ENCODE measurements at places on chromosomes 5 and 9.

GRCh38 chr5:14171621-14172020 is 28.5 kb downstream of the TRIO start:
- no peak for DNase-seq

DNA sequence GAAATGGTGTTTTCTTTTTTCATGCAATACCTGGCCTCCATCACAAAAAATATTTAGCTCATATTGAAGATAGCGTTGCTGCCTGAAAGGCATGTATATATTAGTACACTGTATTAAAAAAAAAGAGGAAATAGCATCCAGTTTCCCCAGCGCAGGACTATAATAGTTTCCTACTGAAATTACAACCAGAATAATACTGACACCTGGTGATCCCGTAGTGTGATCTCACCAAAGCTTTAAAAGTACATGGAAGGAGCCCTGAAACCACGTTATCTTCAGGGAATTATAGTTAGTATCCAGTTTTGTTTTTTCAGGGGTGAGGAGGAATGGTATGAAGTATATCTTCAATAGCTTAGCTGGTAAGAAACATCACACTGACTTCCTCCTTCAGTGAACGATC is 264.9 kb downstream of the CD180 start:
- no peak for DNase-seq

DNA sequence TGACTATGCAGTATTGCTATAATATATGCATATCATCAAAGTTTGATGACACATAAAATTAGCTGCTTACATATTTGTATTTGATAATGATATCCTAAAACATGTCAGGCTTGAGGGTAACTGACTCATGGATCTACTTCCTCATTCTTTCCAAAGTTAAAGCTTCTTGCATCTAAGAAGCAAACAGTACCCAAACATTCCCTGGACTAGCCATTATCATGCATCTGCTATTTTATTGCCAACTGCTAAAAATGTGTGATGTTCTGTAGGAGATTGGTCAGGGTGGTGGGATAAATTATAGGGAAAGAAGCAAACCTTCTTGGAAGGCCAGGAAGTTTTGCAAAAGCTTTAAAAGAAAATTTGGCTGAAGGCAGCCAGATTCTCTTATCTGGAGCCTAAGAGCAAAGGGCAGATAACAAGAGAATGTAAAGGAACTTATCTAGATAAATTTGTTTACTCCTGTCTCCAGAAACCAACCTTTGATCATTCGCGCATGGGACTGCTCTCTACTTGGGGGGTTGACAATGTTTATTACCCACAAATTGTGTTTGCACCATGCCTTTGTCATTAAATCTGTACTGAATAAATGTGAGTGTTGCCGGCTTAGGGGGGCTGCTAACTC is 604.1 kb upstream of the TLE4 start:
- no peak for DNase-seq

- DNase-seq, result no peak
Measured at GRCh38 chr9:23342291-23342690, 483.7 kb downstream of the ELAVL2 start.

DNA sequence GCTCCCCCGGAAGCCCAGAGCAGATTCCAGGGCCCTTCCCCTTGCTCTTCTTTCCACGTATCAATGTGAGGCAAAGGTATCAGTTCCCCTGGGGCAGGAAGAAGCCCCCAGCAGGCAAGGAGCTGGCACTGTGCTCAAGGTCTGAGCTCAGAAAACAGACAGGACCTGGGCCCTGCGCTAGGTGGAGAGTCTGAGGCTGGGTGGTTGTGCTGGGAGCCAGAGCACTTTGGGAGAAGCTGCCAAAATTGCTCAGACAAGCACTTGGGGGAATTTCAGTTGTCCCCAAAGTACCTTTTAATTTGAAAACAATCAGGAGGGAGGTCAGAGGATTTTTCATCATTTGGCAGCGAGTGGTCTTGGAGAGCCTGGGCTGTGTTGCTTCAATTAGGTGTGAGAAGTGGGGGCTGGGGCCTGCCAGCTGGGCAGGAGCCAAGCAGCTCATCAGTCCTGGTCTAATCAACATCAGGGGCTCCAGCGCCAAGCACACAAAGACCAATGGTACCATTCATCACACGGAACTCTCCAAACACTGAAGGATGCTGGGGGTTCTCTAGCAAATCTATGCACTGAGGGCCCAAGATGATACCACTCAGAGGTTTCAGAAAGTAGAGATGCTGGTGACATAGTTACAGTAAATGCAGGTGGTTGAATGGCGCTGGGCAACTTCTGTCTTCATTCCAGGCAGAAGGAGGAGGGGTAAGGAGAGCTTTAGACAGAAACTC is 176.5 kb downstream of the SNX18 start:
- DNase-seq, result no peak

- no peak for DNase-seq
Measured at GRCh38 chr9:38394416-38394815, 1.9 kb downstream of the ALDH1B1 start.

DNA sequence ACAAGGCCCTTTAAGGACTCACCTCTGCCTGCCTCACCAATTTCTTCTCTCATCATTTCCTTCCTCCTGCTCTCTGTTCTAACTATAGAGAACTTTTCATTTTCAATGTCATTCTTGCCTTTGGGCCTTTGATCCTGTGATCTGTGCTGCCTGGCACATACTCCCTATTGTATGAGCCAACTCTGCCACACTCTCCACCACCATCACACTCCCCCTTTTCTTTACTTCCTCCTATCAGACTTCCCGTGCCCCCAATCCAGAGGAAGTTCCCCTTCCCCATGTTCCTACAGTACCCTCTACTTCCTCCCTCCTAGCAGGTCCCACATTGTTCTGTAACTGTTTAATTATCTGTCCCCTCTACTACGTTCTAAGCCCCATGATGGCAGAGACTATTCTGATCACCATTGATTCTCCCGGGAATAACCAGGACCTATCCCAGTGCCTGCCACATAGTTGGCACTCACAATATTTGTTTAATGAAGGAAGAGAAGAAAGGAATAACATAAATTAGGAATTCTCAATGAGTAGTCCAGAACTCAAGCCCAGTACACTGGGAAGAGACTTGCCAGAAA is 27.5 kb downstream of the ADAM19 start:
- no peak for DNase-seq

- DNase-seq, result peak; percentile 50
Measured at GRCh38 chr5:65721050-65721719, 724 bp downstream of the SGTB start.

- DNase-seq, result no peak
Measured at GRCh38 chr9:107918749-107919148, 429.2 kb upstream of the KLF4 start.

GRCh38 chr5:81848362-81848880 is 97.5 kb upstream of the SSBP2 start:
- peak; percentile 72 for DNase-seq

DNA sequence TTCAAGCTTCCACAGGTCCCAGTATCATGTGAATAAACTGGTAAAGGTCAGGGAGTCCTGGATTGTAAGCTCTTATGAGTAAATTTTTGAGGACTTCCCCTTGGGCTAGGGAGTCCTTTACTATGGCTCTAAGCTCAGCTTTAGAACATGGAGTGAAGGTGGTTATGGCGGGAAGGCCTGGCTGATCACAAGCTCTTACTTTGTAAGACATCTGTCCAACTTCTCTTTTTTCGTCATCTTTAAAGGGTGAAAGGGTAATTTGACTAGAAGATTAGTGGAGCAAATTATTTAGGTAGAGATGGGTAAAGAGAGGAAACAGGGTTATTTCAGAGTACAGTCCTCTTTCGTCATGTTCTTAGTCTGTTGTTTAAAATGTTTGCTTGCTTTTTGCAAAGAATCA is 155.4 kb downstream of the AOPEP start:
- DNase-seq, result no peak

- DNase-seq, result no peak
Measured at GRCh38 chr5:164326219-164326618, 820.8 kb downstream of the MAT2B start.

- no peak for DNase-seq
Measured at GRCh38 chr5:132266031-132266835, 8.7 kb downstream of the PDLIM4 start.

GRCh38 chr5:81409896-81410295 is 16.0 kb upstream of the ACOT12 start:
- no peak for DNase-seq

- DNase-seq, result no peak
Measured at GRCh38 chr5:35561396-35561795, 56.3 kb upstream of the SPEF2 start.

- no peak for DNase-seq
Measured at GRCh38 chr5:31161781-31162181, 31.7 kb upstream of the CDH6 start.

- no peak for DNase-seq
Measured at GRCh38 chr5:40799258-40799657, 1.1 kb upstream of the PRKAA1 start.

GRCh38 chr5:152170350-152170749 is 234.7 kb downstream of the NMUR2 start:
- no peak for DNase-seq

- no peak for DNase-seq
Measured at GRCh38 chr9:69145144-69145715, 28.8 kb upstream of the TJP2 start.

- no peak for DNase-seq
Measured at GRCh38 chr5:33180900-33181299, 259.9 kb upstream of the TARS1 start.

DNA sequence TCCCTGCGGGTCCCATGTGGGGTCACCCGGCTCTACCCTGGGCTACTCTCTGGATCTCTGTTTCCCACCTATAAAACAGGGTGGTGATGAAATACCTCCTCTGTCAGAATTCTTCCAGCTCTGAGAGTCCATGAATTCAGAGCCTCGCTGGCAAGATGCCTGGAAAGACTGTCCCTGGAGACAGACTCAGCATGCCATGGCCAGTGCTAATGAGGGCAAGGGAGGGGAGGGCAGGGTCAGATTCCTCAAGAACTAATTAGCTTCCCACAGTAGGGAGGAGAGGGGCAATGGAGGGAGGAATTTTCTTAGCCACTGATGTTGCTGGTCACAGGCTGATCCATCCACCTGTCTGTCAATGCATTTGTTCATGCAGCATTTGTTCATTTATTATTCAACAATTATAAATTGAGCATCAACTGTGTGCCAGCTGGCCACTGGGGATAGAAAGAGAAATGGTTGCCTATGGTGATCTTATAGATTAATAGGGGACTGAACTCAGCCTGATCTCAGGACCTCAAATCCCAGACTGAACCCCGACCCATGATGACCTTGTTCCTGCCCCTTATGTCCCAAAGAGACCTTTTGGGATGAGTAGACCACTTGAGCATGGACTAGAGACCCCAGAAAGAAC is 4.7 kb downstream of the SYNPO start:
- no peak for DNase-seq

- DNase-seq, result no peak
Measured at GRCh38 chr5:28014779-28015178, 976.4 kb upstream of the CDH9 start.

- DNase-seq, result no peak
Measured at GRCh38 chr9:114181607-114182409, 26.5 kb downstream of the COL27A1 start.

DNA sequence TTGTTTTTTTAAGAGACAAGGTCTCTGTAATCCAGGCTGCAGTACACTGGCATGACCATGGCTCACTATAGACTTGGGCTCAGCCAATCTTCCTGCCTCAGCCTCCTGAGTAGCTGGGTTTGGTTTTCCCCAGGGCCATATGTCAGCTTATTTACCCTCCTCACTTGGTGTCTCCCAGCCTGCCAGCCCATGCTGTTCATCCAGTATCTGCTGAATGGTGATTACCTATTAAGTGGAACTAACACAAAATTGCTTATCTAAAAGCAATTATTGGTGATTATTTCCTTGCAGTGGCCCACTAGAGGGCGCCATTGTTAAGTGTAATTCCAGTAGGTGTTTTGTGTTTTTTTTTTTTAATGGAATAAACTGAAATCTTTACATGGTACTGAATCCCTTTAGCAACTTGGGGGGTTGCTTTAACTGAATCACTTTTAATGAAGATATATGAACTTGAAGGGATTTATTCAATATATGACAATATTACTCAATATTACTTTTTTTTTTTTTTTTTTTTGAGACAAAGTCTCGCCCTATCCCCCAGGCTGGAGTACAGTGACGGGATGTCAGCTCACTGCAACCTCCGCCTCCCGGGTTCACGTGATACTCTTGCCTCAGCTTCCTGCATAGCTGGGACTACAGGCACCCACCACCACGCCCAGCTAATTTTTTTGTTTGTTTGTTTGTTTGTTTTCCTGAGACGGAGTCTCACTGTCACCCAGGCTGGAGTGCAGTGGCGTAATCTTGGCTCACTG is 13.8 kb downstream of the EXOSC2 start:
- DNase-seq, result no peak

DNA sequence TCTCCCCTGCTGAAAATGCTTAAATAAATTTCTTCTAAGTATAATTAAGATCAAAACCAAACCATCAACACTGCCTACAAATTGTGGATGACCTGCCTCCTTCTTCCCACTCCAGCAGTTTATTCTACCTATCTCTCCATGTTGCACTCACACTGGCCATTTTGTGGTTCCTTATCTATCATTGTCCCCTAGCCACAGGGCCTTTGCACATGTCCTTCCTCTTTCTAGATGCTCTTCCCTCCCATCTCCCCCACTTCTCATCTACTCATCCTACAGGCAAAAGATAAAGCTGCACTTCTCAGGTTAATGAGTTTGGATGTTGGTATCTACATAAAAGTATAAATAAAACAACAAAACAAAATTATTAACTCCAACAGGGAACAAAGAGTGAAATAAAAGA is 70.6 kb upstream of the CCNG1 start:
- DNase-seq, result no peak

- no peak for DNase-seq
Measured at GRCh38 chr5:96783326-96783725, 24.4 kb downstream of the ERAP1 start.

GRCh38 chr5:97071993-97072392 is 70.4 kb downstream of the LIX1 start:
- no peak for DNase-seq

DNA sequence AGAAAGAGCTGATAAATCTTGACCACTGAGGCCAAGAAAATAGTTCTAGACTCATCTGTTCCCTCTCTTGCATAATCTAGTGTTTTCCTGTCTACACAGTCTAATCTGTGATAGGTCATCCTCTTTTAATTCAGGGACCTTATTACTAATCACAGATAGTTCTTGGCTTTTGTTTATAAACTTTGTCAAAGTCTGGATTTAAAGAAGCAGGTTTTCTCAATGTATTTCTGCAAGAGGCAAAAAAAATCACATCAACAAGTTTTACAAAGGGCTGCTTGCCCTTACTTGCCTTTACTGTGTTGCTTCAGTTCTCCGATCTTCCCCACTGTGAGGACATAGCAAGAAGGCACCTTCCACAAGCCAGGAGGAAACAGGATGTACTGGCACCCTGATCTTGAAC is 43.9 kb upstream of the MTAP start:
- DNase-seq, result no peak

GRCh38 chr9:112084907-112085306 is 90.2 kb downstream of the SUSD1 start:
- DNase-seq, result no peak

DNA sequence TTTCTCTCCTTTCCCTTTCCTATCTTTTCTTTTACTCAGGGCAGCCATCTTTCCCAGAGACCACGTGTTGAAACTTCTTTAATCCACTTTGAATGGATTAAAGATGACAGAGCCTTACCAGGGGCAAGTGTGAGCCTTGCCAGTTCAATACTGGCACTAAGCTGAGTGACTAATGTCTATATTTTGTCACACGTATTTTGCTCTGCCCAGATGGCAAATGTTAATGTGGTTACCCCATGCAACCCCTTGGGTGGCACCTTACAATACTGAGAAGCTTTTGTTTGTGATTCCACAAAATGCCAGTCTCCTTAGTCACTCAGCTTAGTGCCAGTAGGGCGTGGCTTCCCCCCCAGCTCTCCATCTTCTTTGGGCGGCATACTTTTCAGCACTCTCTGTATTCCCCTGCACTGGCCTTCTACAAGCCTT is 24.8 kb downstream of the ANXA1 start:
- no peak for DNase-seq
